ENCODE measurements at places on chromosomes 3 and 15.
A peak's percentile ranks its signal among the peaks of the same experiment; 100 is the strongest.

DNA sequence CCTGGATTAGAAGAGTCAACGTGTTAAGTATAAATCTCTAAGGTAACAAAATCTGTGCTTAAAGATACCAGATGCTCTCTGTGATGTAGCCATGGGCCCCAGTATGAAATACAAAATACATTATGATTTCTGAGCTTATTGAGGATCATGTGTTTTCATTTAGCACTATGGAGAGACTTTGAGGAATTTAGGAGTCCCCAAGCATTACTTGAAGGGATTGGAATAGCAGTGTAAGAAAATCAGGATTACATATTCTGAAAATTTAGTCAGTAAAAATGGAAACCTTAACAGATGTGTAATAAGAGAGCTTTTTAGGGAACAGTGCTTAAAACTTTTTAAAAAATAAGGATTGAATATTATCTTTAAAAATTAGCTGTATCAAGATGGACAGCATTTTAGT lies 35.5 kb downstream of the ECT2 start:
- DNase-seq: no peak

- no peak for DNase-seq
Observed at GRCh38 chr3:40663280-40663679, 138.5 kb downstream of the ZNF621 start.

DNA sequence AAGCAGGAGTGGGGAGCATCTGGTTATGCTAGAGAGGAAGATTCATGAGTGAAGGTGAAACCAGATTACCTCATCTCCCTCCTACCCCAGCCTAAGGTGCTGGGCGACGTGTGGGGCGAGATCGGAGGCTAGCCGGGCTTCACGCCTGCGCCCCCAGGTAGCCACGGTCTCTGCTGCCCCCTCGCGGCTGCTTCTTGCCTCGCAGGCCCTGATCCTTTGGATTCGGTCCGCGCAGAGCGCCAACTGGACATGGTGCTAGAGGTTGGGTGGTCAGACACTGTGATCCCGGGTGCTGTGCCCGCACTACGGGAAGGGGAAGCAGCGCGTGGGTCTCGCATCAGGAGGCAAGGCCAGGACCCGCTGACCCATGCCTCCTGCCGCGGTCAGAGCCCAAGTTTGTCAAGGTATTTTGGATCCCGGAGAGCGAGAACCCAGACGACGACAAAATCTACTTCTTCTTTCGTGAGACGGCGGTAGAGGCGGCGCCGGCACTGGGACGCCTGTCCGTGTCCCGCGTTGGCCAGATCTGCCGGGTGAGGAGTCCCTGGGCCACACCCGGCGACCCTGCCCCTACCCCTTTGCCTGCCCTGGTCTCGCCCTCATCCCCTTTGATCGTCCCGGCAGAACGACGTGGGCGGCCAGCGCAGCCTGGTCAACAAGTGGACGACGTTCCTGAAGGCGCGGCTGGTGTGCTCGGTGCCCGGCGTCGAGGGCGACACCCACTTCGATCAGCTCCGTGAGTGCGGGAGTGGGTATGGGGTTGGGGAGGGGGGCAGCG lies 4.2 kb downstream of the SEMA3B start:
- DNase-seq: peak; percentile 74

- no peak for DNase-seq
Observed at GRCh38 chr3:32814361-32814760, 3.4 kb upstream of the TRIM71 start.

- no peak for DNase-seq
Observed at GRCh38 chr3:98553021-98553563, 21.3 kb downstream of the GPR15 start.

DNA sequence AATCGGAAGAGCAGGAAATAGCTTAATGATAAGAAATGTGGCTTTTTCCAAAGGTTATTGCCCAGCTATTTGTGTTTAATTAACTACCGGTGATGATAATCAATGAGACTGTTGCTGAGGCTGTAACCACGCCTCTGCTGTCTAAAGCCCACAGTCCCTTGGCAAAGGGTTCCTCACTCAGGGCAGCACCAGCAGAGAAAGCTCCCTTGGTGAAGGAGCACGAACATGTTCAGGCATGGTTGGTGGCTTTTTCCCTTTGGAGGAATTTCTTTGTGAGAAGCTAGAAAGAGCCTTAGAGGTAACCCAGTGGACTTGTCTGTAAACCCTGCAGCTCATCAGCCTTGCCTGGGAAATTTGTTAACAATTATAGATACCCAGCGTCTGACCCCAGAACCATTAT lies 7.5 kb upstream of the ST6GAL1 start:
- DNase-seq: no peak

DNA sequence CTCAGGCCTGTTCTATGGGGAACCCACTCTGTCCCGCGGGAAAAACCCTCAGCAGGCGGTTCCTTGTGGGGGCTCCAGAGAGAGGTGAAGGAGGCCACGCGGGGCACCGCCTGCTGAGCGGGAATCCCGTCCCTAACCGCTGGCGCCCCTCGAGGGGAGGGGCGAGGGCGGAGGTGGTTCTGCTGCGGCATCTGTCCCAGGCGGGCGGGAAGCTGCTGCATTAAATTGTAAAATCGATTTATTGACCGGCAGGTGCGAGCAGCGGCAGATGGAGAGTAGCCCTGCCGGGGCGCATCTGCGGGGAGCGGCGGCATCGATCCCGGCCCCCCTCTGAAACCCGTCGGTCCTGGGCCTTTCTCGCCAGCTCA lies 3.7 kb upstream of the DLL4 start:
- DNase-seq: no peak

GRCh38 chr3:168138421-168138820 lies 42.7 kb upstream of the GOLIM4 start:
- no peak for DNase-seq

- no peak for DNase-seq
Observed at GRCh38 chr15:84079885-84080777, 155.4 kb upstream of the GOLGA6L4 start.

- DNase-seq: no peak
Observed at GRCh38 chr3:158167737-158168557, 58.1 kb downstream of the RSRC1 start.

GRCh38 chr15:52113708-52114107 lies 1.1 kb upstream of the BCL2L10 start:
- DNase-seq: no peak

- no peak for DNase-seq
Observed at GRCh38 chr15:38005953-38006808, 71.7 kb downstream of the TMCO5A start.

DNA sequence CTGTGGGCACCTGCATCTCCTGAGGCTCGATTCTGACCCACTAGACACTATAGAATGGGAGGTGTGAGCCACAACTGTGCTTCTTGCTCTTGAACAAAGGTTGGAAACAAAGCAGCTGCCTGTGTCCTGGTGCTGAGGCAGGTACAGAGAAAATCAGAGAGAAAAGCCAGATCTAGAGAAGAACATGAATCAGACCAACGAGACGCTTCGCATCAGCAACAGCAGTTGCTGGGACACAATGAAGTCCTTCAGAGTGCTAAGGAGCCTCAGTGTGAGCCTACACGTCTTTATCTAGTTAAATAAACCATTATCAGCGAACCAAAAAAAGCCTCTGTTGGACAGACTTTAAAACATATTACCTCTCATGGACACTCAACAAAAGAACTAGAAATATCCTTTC lies 86.3 kb upstream of the MEX3B start:
- DNase-seq: no peak

DNA sequence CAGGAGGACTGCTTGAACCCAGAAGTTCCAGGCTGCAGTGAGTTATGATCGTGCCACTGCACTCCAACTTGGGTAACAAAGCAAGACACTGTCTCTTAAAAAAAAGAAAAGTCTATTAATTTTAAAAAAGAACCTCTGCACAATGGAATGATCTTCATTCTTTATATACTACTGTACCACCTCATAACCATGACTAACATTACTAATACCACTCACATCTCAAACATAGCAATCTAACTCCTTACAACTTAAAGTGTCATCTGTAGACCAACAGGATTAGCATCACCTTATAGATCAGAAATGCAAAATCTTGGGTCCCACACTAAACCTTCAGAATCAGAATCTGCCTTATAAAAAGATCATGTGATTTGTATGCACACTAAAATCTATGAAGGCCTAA lies 48.8 kb upstream of the MAP4 start:
- no peak for DNase-seq
